ENCODE measurements at places on chromosomes 13 and 19. TPM values are rescaled to one million over a fixed set of nuclear protein-coding genes. Genes with fewer than 3 reads are reported as not detected.
A peak's percentile ranks its signal among the peaks of the same experiment; 100 is the strongest.

GRCh38 chr19:27906081-27906480 lies 1306.9 kb downstream of the UQCRFS1 start:
- no peaks in the 10 kb centered on the region for H3K4me1 ChIP-seq
- H3K27ac ChIP-seq: no peak overlapping the region
- H3K36me3 ChIP-seq: no peaks in the 10 kb centered on the region
- H3K4me3 ChIP-seq: no peak overlapping the region
- no peaks in the 10 kb centered on the region for H3K27me3 ChIP-seq
- DNase-seq: no peak

GRCh38 chr13:99757756-99758459 lies 213.7 kb downstream of the ZIC5 start:
- no peaks in the 10 kb centered on the region for H3K27me3 ChIP-seq
- no peaks in the 10 kb centered on the region for H3K4me1 ChIP-seq

DNA sequence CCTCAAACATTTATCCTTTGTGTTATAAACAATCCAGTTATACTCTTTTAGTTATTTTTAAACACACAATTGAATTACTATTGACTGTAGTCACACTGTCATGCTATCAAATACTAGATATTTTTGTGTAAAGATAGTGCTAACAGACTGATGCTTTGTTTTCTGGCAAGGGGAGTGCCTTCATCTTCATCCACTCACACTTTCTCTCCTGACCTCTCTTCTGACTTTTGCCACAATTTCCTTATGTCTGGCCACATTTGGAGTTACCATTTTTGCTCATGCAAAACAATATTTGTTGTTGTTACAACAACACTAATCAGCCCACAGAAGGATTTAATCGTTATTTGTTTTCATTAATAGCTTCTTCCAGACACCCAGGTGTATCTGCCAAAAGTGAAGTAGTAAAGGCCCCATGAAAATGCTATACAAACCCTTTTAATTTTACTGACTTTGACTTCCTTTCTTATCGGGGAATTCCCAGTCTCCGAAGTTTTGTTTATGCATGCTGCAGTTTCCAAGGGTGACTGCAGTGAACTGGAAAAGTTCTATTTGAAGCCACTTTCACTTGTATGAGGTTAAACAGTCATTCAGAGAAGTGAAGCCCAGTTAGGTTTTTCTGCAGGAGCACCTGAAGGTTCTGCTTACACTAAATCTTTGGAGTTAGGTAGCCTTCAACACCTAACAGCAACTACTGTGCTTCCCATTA lies 66.1 kb upstream of the FRY start:
- no peak overlapping the region for H3K27ac ChIP-seq
- no peaks in the 10 kb centered on the region for H3K27me3 ChIP-seq
- no peak overlapping the region for H3K4me3 ChIP-seq
- peaks cover 4% of the 10 kb centered on the region for H3K4me1 ChIP-seq
- DNase-seq: no peak

TBXA2R gene
- total RNA-seq: 0.36 TPM

DNA sequence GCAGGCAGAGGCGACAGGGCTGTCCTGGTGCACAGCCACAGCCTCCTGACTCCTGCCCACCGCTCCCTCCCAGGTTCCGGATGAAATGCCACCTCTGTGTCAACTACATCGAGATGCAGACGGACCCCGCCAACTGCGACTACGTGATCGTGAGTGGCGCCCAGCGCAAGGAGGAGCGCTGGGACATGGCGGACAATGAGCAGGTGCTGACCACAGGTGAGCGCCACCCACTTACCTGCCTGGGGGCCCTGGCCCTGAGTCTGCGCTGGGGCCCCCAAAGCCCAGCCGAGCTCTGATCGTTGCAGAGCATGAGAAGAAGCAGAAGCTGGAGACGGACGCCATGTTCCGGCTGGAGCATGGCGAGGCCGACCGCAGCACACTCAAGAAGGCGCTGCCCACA lies 5.5 kb upstream of the MRI1 start:
- H3K27me3 ChIP-seq: no peaks in the 10 kb centered on the region
- peaks cover 41% of the 10 kb centered on the region for H3K36me3 ChIP-seq
- H3K27ac ChIP-seq: no peak overlapping the region

DNA sequence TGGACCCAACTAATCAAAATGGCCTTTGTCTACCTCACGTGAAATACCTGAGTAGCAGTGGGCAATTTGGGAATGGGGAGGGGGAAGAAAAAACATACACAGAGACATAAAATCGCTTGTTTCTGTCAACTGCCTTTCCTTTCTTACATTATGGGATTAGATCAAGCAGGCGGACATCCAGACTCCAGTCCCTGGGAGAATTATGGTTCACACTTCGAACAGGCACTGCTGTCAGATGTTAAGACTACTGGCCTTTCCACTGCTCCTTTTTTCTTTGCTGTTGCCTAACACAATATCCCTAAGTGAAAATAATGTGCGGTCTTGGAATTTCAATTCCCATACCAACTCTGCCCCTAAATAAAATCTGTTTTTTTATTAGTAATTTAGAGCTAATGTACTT lies 1719.7 kb upstream of the SLC10A2 start:
- no peak overlapping the region for H3K27ac ChIP-seq
- H3K4me3 ChIP-seq: no peak overlapping the region
- no peaks in the 10 kb centered on the region for H3K4me1 ChIP-seq
- H3K27me3 ChIP-seq: no peaks in the 10 kb centered on the region

PLVAP gene
- not detected for total RNA-seq

ANO8 gene
- total RNA-seq: 5.8 TPM

FFAR1 gene
- total RNA-seq: not detected

CDX2 gene
- not detected for total RNA-seq

ZNF99 gene
- total RNA-seq: not detected

- H3K4me1 ChIP-seq: peaks cover 2% of the 10 kb centered on the region
- no peaks in the 10 kb centered on the region for H3K36me3 ChIP-seq
- no peak overlapping the region for H3K27ac ChIP-seq
- peak; percentile 14 for DNase-seq
Measured at GRCh38 chr13:51221674-51222036, 543 bp upstream of the FAM124A start.

DNA sequence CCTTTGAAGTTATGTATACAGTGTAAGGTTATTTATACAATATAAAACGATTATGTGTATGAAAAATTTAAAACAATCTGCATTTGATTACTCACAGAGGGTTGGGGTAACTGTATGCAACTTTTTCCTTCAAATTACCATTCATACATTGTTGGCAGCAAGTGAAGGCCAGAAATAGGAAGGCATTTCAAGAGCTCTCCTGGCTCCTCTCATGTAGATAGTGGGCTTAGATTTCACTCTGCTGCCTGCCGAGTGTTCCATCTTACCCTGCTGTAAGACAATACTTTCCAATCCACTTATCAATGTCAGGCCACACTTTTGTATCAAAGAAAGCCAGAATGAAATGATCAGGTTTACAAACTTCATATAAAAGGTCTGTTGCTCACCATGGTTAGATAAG lies 245.2 kb downstream of the DNAJC15 start:
- no peaks in the 10 kb centered on the region for H3K36me3 ChIP-seq
- no peak overlapping the region for H3K4me3 ChIP-seq
- H3K27me3 ChIP-seq: peaks cover 2% of the 10 kb centered on the region
- H3K4me1 ChIP-seq: no peaks in the 10 kb centered on the region

KCNK6 gene
- 9.2 TPM for total RNA-seq

EID2B gene
- total RNA-seq: 3.8 TPM

- no peaks in the 10 kb centered on the region for H3K36me3 ChIP-seq
- no peak overlapping the region for H3K4me3 ChIP-seq
Measured at GRCh38 chr13:102117175-102117831, 284.5 kb downstream of the FGF14 start.

Data from activated CD4-positive, alpha-beta memory T cell treated with anti-CD3 and anti-CD28 coated beads for 36 hours (primary cell).